ENCODE measurements at places on chromosomes 1 and 21.

GRCh38 chr1:230212405-230212936 is 145.4 kb downstream of the GALNT2 start:
- peak; percentile 25 for DNase-seq

GRCh38 chr1:216560527-216560926 is 137.3 kb upstream of the USH2A start:
- no peak for DNase-seq

DNA sequence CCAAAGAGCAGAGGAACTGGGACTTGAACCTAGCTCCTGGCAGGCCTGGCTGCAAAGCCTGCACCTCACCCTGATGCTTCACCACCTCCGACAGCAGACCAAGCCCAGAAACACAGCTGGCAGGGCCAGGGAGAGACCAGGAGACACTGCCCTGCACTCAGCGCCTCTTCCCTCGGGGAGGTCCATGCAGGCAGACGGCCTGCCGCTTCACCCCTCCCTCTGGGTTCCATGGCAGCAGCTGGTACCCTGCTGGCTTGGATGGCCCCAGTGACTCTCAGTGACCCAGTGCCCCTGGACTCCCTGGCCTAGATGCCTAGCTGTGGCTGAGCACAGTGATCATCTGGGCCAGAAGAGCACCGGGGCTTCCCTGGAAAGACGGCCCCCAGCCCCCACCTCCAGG is 65.3 kb upstream of the TARDBP start:
- no peak for DNase-seq

DNA sequence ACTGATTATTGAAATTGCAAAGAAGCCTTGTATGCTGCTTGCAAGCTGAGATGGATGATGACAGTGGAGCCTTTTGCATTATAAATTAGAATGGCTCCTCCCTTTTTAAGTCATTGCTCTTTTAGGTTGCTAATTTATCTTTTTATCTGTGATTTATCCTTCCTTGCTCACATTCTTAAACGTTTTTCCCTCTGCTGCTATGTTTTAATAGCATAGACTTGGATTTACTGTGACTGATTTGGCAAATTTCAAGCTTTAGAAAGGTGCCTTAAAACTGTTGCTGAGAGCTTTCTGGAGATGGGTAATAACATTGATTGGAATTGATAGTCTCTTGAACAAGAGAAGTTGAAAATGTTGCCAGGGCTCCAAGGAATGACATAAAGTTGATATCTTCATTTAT is 313.5 kb upstream of the SGIP1 start:
- no peak for DNase-seq

DNA sequence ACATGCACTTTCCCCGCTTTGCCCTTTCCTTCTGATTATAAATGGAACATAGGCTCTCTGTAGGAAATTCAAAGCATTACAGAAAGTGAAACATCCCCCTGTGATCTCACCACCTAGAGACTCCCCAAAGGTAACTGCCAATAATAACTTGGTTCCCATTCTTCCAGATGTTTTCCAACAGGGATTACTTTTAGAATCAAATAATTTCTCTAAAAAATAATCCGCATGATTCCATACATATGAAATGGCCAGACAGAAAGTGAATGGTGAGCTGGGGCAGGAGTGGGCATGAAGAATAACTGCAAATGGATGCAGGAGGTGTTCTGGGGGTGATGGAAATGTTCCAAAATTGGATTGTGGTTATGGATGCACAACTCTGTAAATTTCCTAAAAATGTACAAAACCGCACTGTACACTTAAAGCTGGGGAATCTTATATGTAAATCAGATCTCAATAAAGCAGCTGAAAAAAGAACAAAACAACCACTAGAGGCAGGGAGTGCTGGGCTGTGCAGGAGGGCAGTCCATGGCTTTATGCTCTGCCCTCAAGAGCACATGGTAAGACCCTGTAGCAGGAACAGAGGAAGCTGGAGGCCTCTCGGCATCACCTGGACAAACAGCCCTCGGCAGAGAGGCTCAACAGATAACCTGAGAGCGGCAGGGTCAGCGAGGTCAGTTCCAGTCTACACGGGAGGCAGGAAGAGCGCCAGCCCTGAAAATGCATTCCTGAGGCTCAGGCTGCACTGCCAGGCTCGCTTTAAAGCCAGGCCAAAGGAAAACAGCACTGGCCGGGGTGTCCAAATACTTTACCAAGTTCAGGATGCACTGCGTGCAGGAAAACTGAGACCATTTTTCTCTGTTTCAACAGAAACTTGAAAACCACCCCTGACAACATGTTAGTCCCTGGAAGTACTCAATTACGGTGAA is 39.7 kb downstream of the CAPZB start:
- DNase-seq, result no peak

DNA sequence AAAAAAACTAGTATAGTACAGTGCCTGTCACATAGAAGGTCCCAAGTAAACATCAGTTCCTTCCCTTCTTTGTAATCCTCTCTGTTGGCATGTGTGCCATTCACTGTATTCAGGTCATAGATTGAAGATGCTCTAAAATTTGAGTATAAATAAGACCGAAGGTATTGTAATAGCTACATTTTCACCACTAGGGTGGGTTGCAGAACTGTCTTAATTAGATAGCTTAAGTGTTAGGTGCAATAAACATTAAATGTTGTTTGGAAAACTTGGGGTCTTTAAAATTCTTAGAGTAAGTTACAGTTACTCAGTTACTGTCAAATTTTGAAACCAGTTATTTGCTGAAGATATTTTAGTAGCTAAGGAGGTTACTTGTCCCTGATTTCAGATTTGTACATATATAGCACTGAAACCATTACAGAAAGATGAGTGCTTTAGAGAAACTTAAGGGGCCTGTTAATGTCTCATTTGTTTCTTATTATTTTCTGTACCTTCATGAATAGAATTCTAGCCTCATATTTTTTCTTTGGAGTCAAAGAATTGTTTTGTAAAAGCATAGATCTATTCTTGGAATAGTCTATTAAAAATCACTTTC is 24.3 kb downstream of the PER3 start:
- no peak for DNase-seq

GRCh38 chr1:240350910-240351331 is 259.2 kb downstream of the FMN2 start:
- no peak for DNase-seq

GRCh38 chr21:38756746-38757145 is 49.0 kb upstream of the ETS2 start:
- DNase-seq, result no peak

DNA sequence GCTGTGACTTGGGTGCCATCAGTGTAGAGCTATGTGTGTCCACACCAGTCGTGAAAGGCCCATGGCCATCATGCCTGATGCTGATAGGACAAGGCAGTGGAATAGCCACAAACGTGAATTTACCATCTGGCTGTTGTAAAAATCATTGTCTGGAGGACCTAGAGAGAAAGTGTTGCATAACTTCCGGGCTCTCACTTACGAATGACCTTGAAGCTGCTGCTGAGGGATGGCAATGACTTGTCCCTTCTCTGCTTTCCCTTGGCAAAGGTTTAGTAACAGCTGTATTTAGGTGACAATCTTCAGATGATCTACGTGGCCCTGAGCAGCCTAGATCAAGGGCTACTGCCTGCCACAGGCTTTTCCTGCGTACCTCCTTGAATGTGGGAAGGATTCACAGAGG is 5.8 kb downstream of the ATP1B1 start:
- no peak for DNase-seq

Data from activated CD4-positive, alpha-beta memory T cell treated with anti-CD3 and anti-CD28 coated beads for 36 hours (primary cell).